Vagina (tissue), 2 donors: ENCODE measurements at places on chromosomes 4 and X. TPM values are rescaled to one million over a fixed set of nuclear protein-coding genes. Genes with fewer than 3 reads are reported as not detected.

- DNase-seq: peak; percentile 56
Measured at GRCh38 chr4:6474705-6475457, 2.5 kb upstream of the PPP2R2C start.

GRCh38 chr4:151629097-151629783, 131.6 kb downstream of the GATB start:
- no peak for DNase-seq

DNA sequence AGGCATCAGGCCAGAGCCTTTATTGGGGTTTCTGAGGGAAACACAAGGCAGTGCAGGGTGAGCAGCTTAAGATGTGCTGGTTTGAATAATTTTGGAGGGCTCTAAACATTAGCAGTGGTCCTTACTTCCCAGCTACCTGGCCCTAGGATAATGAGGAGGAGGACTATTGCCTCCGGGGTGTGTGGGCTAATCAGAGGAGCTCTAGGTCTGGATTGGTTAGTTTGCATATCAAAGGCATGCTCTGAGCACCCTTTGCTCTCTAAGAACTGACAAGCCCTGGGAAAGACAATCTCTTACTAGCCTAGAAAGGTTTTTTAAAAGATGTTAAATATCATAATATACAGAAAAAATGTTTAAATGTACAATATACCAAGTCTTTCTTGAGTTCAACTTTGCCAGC, 58.4 kb downstream of the RXFP1 start:
- DNase-seq: no peak

DNA sequence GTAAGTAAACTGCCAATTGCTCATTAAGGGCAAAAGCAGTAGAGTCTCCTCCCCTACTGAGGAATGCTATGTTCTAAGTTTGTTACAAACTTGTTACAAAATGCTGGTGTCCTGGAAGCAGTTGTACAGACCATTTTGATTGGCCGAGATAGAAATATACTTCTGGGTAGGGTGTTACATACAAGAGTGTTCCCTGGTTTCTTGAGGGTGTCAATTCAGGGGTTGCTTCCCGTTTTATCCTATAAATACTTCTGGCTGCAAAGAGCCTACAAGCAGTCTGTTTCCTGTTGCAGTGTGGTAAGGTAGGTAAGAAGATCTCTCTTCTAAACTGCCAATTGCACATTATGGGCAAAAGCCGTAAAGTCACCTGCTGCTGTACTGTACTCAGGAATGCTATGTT, 5.7 kb downstream of the TRPC5OS start:
- no peak for DNase-seq

GRCh38 chr4:78720994-78721677, 55.0 kb upstream of the BMP2K start:
- no peak for DNase-seq

- no peak for DNase-seq
Measured at GRCh38 chr4:74663631-74664030, 130.7 kb downstream of the BTC start.

DNA sequence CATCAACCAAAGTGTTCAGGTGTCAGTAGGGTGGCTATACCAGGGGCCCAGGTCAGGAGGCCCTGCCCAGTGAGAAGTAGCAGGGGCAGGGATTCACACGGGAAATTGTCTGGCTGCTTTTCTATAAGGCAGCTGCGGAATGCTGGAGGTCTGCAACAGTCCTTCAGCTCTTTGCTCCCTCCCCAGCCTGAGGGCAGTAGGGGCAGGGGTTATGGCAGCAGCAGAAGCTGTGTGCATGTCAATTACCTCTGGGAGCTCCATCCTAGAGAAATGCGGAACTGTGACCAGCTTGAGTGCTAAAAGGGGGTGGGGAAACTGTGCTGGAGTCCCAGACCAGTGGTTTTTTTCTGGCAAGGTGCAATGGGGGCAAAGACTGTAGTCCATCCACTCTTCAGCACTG, 810.4 kb downstream of the PCDH7 start:
- DNase-seq: no peak

DNA sequence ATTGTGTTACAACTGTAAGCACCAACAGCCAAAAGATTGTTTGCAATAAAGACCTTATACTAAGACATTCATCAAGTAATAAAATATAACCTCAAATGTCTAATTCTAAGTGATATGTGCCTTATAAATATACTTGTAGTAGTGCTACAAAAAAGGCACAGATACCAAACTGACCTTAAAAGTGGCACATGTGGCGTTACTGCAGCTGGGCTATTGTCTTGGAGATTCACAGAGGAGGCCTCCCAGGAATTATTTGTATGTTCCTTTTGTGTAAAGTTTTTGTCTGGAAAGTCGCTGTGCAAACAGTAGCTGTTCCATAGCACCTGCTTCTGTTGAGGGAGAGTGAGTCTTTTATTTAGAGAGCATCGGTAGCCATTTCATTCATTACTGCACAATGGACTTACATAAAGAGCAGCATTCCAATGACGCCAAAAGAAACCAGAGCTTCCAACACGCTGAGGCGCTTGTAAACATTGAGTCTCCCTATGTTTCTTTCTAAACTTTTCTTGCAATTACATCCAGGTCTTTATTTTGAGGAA, 143.7 kb downstream of the RPA4 start:
- no peak for DNase-seq

DNA sequence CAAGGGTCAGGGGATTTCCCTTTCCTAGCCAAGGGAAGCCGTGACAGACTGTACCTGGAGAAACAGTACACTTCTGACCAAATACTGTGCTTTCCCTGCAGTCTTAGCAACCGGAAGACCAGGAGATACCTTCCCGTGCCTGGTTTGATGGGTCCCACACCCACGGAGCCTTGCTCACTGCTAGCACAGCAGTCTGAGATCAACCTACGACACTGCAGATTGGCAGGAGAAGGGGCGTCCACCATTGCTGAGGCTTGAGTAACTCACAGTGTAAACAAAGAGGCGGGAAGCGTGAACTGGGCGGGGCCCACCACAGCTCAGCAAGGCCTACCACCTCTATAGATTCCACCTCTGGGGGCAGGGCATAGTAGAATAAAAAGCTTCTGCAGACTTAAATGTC, 48.7 kb upstream of the SRD5A3 start:
- DNase-seq: no peak

DNA sequence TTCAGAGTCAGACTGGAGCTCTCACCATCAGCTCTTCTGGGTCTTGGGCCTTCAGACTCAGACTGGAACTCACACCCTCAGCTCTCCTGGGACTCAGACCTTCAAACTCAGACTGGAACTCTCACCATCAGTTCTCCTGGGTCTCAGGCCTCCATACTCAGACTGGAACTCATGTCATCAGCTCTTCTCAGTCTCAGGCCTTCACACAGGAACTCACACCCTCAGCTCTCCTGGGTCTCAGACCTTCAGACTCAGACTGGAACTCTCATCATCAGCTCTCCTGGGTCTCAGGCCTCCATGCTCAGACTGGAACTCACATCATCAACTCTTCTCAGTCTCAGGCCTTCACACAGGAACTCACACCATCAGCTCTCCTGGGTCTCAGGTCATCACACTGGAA, 147.2 kb upstream of the MXRA5 start:
- DNase-seq: no peak

GRCh38 chr4:150090836-150091235, 12.6 kb downstream of the DCLK2 start:
- DNase-seq: no peak

- no peak for DNase-seq
Measured at GRCh38 chr4:105917171-105917685, 22.0 kb downstream of the NPNT start.

DNA sequence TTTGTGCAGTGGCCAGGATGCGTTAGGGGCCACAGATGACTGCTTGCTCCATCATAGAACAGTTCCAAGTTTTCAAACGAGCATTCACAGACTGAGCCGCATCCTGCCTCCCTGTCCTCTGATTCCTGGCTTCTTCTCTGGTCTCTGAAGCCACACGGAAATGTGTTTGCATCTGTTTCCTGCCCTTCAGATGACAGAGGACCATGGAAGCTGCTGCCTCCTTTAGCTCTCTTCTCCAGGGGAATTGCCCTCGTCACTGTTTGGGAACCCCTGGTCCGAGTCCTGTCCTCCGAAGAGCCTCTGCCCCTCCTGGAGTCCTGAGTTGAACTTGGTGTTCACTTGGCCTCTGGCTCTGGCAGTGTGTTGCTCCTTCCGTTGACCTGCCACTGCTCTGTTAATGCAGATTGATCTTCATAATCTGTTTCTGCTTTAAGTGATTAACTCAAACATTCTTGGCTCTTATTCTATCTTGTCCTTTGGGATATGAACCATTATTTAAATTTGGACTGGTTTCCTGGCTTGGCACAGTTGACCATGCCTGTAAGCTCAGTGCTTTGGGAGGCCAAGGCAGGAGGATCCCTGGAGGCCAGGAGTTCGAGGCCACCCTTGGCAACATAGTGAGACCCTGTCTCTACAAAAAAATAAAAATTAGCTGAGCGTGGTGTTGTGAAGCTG, 96.0 kb downstream of the PTTG2 start:
- DNase-seq: no peak

GRCh38 chr4:99062120-99062519, 26.5 kb downstream of the ADH5 start:
- no peak for DNase-seq

DNA sequence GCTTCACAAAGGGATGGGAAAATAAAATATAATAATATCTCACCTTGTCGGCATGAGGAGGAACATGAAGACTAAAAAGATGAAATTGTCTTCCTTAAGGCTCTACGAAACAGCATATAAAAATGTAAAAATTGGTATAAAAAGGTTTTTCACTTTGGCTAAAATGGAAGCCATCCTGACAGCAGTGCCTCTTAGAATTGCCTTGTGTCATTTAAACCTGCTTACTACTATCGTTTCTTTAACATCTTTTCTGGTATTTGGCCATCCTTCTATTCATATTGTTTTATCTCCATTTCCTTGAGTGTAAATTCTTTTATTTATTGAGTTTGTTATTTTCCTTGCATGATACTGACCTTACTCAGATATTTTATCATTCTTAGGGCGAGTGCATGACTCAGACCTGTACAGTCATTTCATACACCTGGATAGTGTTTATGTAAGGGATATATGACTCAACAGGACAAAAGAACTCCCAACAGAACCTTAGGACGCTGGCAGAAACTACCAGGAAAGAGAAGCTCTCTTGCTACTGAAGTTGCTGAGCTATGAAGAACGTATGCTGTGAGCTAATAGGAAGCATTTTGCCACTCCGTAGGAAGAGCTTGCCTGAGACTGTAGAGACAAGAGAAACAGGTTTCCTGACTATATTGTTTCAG, 5.8 kb upstream of the CDKN2AIP start:
- peak; percentile 82 for DNase-seq

GRCh38 chrX:154419189-154419588, 7.8 kb downstream of the TAFAZZIN start:
- DNase-seq: no peak

DNA sequence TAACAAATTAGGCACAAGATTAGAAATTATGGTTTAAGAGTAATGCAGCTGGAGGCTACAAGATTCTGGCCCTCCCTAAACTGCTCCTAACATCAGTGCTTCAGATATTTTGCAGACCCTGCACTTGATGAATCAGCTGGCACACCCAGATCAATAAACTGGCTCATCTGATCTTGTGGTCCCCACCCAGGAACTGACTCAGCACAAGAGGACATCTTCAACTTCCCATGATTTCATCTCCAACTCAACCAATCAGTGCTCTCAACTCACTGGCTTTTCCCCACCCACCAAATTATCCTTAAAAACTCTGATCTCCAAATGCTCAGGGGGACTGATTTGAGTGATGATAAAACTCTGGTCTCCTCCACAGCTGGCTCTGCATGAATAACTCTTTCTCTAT, 21.7 kb upstream of the TMEM33 start:
- DNase-seq: no peak

- no peak for DNase-seq
Measured at GRCh38 chrX:55099162-55099561, 10.3 kb downstream of the PAGE2 start.

GRCh38 chr4:82049294-82049693, 324.5 kb downstream of the HNRNPD start:
- no peak for DNase-seq

DNA sequence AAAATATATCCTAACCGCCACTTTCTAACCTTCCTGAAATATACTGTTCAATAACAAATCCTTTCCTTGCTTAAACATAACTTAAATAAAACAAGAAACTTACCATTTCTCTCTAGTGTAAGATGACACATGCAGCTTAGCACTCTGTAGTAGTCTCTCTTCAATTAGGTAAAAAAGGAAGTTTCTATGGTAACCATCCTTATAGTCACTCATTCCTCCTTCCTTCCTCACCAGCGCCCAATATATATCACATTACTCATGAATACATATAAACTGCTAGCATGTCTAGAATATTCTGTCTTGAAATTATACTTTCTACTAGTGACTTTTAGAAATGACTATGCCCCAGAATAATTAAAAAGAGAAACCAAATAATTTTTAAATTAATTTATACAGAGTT, 112.2 kb downstream of the SNCA start:
- no peak for DNase-seq

GRCh38 chr4:108355902-108356535, 187.3 kb upstream of the LEF1 start:
- DNase-seq: no peak

DNA sequence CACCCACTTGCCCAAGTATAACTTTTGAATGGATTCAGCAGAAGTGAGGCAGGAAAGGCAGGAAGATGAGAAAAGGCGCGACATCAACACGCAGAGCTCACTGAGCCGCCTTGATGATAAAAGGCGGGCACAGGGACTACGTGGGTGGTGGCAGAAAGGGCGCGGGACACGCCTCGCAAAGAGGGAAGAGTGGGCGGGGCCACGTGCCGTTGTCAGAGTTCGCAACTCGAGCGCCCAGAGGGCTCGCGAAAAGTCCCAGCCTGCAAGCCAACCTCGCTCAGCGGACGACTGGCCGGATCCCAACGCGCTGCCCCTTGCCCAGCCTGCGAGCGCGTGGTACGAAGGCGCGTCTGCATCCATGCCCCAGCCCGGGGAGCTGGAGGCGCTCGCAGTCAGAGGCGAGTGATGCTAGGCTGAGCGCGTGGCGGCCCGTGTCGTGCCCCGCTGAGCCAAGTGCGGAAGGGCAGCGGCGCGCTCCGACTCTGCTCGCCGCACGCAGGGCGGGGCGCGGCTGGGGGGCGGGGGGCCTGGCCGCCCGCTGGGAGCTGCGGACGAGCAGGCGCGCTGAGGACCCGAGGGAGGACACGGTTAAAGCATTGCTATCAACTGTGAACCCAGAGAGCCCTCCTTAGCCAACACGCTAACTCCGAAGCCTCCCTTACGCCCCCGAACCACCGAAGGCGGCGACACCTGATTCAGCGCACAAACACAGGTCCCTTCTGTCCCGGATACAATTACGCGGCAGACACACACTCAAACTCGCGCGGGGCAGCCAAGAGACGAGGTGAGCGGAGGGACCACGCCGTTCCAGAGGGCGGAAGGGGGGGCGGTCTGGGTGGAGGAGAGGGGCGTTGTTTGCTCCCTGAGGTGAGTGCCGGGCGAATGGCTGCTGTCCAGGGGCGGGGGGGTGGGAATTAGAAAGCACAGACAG, at the start of gene UGT8:
Gene UGT8, plus strand, starts transcription at position 617 of the 931 bp plus-strand sequence. CDS start 24,074 bp downstream, outside the sequence.
- DNase-seq: no peak

CXCL5 gene
- total RNA-seq: not detected

LIMCH1 gene
- 17.9 TPM for total RNA-seq

NHS gene
- 8.3 TPM for total RNA-seq

SMIM31 gene
- not detected for total RNA-seq

KIT gene
- total RNA-seq: 16.7 TPM

ARMCX5 gene
- 9.6 TPM for total RNA-seq

OSTC gene
- total RNA-seq: 105 TPM

KLF3 gene
- total RNA-seq: 85.4 TPM

N4BP2 gene
- 7.4 TPM for total RNA-seq

TRIM75 gene
- total RNA-seq: not detected
